ENCODE measurements at places on chromosomes 5 and 9.
A peak's percentile ranks its signal among the peaks of the same experiment; 100 is the strongest.

DNA sequence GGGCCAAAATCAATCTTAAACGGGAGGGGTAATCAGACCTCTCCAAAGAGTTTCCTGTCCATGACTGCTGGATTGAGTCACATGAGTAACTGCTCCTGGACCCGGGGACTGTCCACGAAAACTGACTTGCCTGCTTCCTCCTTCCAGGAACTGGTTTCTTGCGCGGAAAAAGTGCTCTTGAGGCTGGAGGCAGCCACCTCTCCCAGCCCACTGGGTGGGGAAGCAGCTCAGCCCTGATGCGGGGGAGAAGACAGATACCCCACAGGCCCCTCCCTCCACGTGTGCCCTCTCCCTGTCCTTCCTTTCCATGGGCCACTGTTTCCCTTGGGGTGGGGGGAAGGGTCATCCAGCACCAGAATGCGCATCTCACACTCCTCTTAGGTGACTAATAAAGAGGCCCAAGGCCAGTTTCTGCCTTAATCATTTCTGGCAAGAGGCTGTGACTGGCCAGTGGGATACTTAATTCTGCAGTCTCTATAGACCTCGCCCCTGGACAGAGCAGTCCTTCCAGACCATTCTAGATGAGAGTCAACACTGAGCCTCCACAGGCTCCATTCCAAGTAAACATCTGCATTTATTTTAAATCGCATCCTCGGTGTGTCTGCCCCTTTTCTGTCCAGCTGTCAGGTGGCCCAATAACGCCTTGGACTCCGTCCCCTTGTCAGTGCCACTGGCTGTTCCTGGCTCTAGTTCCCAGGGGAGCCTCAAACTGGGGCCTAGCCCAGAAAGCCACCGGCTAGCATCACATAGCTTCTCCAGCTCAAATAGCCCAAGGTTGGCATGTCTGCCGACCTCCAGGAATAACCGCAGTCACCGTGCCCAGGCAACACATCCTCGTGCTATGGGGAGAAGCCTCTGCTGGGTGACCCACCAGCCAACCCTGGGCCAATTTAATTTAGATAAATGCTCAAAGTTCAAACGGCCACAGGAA lies 12.0 kb downstream of the REXO4 start:
- DNase-seq, result no peak

GRCh38 chr9:38732885-38733284 lies 13.0 kb upstream of the FAM240B start:
- no peak for DNase-seq

- DNase-seq, result no peak
These were observed 272.6 kb downstream of the KCNN2 start for GRCh38 chr5:114634517-114634916.

GRCh38 chr9:27043176-27043575 lies 37.7 kb upstream of the LRRC19 start:
- no peak for DNase-seq

DNA sequence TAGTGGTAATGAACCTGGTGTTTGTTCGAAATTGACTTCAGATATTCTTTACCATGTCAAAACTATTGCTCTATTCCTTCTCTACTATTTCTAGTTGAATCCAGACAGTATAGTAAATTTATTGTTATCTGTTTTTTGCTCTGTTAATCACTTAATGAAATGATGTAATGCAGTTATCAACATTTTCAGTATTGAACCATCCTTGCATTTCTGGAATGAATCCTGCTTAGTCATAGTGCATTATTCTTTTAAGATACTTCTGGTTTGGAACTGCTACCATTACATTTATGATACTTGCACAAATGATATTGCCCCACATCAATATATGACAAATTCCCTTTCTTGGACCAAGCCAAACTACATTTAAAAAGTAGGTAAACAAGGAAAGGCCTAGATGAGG lies 554.0 kb upstream of the KLF4 start:
- no peak for DNase-seq

DNA sequence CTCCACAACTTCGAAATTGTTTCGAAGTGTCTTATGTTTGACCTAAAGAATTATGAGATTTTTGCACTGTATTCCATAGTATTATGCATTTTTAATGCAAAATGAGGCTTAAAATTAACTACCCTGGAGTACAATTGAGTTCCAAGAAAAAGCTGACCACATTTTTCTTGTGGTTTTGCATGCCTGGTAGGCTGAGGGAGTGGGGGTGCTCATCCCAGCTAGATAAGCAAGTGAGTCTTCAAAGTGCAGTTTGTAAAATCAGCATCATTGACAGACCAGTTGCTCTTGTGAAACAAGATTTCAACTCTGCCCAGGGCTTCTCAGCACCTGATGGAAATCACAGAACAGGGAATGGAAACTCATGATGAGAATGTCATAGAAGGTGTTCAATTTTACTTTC lies 17.0 kb upstream of the NDUFS4 start:
- DNase-seq, result peak; percentile 8

DNA sequence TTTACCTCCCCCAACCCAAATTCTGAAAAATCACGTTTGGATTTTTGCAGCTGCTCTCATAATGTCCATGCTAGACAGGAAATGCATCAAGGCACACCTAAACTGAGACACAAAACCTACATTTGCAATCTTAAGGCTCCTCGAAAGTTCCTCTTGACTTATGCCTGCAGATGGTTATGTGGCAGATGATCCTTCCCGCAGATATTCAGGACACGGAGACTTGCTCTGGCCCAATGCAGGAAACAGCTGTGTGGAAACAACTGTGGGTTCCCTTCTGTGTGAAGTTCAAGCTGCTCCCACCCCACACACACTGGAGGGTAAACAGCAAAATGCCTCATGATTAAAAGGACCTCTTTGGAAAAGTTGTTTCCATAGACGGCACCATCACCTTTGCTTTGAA lies 253.8 kb downstream of the EBF1 start:
- DNase-seq, result no peak

DNA sequence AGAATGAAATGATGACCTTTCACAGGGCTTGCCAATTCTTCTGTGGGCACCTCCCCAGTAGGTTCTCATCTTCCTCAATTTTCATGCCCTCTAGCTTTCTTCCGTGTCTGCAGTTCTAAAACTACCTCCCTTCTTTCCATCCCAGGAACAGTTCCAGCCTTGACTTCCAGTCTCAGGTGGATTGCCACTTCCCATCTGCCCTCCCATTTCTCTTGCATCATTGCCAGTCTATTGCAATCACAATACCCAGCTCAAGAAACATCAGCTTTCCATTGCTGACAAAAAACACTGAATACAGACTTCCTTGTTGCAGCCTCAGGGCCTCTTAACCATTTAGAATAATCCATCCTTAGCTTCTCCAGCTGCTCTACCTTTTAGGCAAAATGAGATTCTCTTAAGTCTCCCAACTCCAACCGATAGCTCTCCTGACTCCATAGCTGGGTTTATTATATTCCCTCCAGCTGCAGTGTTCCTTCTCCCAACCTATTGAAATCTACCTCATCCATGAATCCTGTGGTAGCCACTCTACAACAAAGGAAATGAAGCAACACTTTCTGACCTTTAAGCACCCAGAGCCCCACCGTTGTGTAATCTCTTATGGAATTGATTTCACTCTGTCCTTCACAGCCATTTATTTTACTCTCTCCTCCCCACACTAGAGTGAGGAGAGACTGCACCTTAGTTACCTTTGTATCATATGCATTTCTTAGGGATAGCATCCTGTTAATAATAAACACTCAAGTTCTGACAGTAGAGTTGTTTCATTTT lies 75.6 kb upstream of the PCA3 start:
- DNase-seq, result no peak

GRCh38 chr5:60943624-60944023 lies 1.2 kb downstream of the ERCC8 start:
- no peak for DNase-seq

DNA sequence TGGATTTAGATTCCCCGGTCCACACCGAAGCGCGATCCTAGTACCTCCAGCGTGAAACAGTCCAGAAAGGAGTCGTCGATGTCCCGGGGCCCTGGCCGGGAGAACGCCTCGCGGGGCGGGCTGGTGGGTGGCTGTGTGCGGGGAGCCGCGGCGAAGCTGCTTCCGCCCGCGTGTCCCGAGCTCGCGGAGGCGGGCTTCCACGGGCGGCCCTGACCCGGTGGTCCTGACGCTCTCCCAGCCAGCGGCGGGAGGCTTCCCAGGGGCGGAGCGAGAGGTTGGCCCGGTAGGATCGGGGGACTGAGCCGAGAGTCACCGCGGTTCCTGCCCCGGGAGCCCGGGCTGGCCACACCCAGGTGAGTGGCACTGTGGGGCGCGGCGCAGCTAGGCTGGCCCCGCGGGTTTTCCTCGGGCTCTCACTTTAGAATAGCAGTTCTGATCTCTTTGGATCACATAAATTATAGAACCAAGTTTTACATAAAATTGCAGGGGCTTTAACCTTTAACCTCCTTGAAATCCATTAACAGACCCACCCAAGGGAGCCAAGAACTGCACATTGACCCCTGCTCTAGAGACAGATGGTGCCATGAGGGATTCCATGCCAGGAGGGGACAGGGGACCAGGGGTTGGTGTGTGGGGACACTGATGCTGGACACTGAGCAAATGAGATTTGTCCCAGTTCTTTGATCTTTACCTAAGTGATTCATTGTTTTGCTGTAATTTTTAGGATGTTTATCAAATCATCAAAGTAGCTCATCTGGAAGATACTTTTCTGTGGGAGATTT lies 29.2 kb upstream of the IL31RA start:
- DNase-seq, result no peak

DNA sequence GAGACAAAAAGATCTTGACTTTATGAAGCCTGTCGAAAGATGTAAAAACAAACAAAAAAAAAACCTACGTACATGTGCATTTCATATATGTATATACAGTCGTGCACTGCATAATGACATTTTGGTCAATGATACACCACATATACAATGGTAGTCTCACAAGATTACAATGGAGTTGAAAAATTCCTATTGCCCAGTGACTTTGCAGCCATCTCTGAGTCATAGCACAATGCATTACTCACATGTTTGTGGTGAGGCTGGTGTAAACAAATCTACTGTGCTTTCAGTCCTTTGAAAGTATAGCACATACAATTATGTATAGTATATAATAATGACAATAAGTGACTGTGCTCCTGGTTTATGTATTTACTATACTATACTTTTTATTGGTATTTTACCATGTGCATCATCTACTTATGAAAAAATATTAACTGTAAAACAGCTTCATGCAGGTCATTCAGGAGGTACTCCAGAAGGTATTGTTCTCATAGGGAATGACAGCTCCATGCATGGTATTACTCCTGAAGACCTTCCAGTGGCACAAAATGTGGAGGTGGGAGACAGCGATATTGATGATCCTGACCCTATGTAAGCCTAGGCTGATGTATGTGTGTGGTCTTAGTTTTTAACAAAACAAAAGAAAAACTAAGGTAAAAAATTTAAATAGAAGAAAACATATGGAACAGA lies 73.7 kb upstream of the FST start:
- no peak for DNase-seq

GRCh38 chr9:118438810-118439209 lies 734.6 kb downstream of the TLR4 start:
- DNase-seq, result no peak

GRCh38 chr5:71932131-71932654 lies 175.1 kb upstream of the MAP1B start:
- DNase-seq, result no peak

- no peak for DNase-seq
These were observed 23.6 kb downstream of the PRRC2B start for GRCh38 chr9:131417264-131418142.

DNA sequence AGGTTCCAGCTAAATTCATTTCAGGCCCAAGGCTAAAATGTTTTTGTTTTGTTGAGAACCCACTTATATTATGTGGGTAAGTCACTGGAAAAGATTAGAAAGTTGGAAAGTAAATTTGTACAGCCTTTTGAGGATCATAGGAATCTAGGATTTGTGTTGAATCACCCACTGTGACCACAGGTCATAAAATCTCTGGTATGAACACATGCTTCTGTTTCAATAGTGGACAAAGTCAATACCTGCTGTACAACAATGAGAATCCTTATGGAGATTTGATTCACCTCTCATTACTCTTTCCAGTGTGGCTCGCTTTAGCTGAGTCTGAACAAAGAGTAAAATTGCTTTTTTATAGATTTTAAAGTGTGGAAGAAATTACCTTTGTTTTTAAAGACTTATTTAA lies 369.5 kb downstream of the TMEM167A start:
- no peak for DNase-seq

DNA sequence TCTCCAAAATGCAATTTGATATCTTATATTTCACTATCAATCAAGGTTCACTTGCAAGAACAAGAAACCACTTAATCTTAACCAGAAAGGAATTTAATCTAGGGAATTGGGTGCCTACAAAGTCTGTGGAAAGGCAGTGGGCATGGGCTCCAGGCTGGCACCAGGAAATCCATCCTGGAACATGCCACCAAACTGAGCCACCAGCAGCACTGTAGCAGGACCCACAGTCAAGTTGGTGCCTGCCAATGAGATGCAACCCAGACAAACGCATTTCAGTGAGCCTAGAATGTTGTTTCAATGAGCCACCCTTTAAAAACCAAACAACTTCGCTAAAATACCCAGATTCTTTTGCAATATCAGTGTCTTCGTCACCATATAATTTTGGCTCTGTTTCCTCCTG lies 71.1 kb downstream of the PRKACG start:
- DNase-seq, result no peak

DNA sequence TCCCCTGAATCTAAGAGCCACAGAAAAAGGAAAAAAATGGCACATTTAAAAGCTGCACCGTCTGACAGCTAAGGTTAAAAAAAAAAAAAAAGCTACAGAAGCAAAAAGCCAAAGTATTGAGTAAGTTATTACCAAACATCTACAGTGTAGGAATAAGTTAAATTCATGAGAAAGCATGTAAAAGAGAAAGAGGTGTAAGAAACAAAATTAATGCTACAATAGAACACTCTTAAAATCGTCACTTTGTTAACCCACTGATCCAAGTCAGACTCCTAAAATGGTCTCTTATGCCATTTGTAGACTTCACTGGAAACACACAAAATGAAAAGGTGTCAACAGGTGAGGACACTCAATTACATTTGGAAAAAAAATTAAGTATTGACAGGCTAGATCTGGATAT lies 120.2 kb downstream of the SSBP2 start:
- DNase-seq, result no peak

GRCh38 chr9:21688108-21689102 lies 114.0 kb upstream of the MTAP start:
- DNase-seq, result no peak

GRCh38 chr9:120926397-120926928 lies at the start of gene TRAF1:
Gene TRAF1 (minus strand): TSS chr9:120926796. CDS start chr9:120926075, 721 bp downstream.
- peak; percentile 4 for DNase-seq

GRCh38 chr9:121859646-121860045 lies 208.2 kb downstream of the DAB2IP start:
- no peak for DNase-seq

GRCh38 chr5:102306121-102306520 lies 10.0 kb upstream of the SLCO4C1 start:
- no peak for DNase-seq

DNA sequence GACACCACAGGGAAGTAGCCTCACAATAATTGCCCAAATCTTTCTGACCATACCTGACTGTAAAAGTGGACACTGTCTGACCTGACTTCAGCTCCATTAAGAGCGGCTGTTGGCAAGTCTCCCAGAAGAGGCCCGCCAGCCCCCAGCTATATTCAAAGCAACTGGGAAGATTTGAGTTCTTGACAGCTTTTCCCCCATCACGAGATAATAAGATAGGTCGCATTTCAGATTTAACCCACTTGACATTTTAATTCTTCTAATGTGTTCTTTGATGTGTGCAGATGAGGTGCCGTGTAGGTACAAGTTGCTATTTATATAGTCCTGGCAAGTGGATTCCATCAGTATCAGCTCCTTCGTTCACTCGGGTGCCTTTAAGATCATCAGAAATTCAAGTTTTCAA lies 345.7 kb downstream of the DRD1 start:
- no peak for DNase-seq
